Kasumi-1 (cell line): ENCODE measurements at places on chromosomes 16 and 17.
A peak's percentile ranks its signal among the peaks of the same experiment; 100 is the strongest.

- DNase-seq: no peak
Measured at GRCh38 chr17:67606896-67607604, 110.7 kb upstream of the NOL11 start.

GRCh38 chr16:80631581-80631980, 90.8 kb downstream of the DYNLRB2 start:
- DNase-seq: no peak

GRCh38 chr16:31487720-31488467, 5.0 kb downstream of the SLC5A2 start:
- DNase-seq: peak; percentile 49

GRCh38 chr17:12256380-12256995, 235.8 kb downstream of the MAP2K4 start:
- DNase-seq: peak; percentile 1

GRCh38 chr17:3510090-3510489, 34.3 kb downstream of the ASPA start:
- DNase-seq: no peak

DNA sequence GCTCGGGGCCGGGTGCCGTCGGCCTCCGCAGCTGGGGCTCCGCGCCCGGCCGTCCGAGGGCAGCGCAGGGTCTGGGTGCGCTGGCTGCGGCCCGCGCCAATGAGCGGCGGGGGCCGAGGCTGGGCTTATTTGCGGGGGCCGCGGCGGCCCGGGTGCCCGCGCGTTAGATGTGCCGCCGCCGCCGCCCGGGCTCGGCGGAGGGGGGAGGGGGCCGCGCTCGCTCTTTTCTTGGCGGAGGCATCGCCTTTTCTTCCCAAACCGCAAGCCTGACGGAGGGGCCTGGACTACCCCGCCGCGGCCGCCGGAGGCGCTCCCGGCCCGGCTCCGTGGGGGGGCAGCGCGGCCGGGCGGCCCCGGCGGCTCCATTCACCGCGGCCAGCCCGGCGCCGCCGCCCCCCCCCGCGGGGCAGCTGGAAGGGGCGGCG, at the start of gene NOTUM:
NOTUM (minus strand) TSS at position 101 of the 425 bp plus-strand sequence. CDS start 278 bp downstream, outside the sequence.
- no peak for DNase-seq

GRCh38 chr16:46573008-46573833, 48.0 kb downstream of the SHCBP1 start:
- peak; percentile 19 for DNase-seq

DNA sequence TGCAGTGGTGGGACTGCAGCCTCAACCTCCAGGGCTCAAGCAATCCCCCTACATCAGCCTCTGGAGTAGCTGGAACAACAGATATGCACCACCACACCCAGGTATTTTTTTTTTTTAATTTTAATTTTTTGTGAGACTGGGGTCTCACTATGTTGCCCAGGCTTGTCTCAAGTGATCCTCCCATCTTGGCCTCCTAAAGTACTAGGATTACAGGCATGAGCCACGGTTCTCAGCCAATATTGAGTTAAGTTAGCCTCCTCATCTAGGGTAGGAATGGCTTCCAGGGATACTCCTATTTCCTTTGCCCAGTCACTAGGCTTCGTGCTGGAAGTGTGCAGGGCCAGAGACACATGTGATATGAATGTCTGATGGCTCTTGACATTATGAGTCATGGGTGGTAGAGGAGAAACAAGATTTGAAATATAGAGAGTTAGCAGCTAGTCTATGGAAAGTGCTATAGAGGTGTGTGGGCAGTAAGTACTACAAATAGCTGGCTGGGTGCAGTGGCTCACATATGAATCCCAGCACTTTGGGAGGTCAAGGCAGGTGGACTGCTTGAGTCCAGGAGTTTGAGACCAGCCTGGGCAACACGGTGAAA, 8.0 kb upstream of the HES7 start:
- no peak for DNase-seq

GRCh38 chr17:82623707-82624106, 24.5 kb downstream of the WDR45B start:
- no peak for DNase-seq

DNA sequence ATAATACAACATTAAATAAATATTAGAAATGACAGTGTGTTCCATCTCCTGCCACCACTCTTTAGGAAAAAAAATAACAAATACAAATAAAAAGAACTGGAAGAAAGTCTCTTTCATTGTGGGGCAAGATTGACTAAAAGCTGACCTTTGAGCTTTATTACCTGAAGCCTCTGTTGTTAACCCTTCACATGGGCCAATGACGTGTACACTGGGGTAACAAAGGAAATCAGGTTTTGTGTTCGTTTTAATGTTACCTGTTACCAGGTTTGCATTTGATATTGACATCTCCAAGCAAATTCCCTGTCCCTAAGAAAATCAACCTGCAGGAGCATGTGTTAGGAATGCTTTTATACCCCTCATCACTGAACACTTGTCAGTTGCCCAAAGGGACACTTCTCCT, 39.0 kb downstream of the NLK start:
- DNase-seq: no peak

- DNase-seq: no peak
Measured at GRCh38 chr17:27368980-27369379, 75.1 kb downstream of the WSB1 start.

DNA sequence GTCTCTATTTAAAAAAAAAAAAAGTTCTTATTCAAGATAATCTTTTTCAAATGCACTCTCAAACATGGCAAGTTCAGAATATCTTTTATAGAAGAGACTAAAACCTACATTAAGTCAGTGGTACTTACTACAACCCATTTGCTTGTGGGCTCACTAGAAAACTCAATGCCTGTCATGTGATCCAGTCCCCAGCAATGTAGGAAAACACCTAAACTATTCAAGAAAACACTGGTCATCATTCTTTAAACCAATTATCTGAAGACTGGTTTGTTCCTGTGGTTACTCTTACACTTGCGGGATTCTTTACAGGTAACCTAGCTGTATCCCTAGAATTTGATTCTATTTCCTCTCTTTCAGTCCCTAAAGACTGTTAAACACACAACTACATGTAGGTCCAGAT, 19.6 kb downstream of the MED13 start:
- DNase-seq: no peak

GRCh38 chr17:11908711-11909146, 88.5 kb downstream of the ZNF18 start:
- DNase-seq: no peak

DNA sequence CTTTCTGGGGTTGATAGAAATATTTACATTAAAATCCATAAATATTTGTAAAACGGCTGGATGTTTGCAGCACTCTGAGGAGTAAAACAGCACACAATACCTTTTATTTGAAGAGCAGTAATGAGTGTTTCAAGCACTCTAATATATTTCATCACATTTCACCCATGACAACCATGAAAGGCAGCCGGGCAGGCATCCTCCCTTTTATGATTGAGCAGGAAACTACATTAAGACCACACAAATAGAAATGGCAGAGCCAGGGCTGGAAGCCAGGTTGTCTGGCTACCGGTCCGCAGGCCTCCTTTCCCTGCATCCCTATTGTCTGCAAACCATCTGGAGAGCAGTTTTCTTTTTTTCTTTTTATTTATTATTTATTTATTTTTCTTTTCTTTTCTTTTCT, 23.1 kb upstream of the GPRC5C start:
- no peak for DNase-seq

DNA sequence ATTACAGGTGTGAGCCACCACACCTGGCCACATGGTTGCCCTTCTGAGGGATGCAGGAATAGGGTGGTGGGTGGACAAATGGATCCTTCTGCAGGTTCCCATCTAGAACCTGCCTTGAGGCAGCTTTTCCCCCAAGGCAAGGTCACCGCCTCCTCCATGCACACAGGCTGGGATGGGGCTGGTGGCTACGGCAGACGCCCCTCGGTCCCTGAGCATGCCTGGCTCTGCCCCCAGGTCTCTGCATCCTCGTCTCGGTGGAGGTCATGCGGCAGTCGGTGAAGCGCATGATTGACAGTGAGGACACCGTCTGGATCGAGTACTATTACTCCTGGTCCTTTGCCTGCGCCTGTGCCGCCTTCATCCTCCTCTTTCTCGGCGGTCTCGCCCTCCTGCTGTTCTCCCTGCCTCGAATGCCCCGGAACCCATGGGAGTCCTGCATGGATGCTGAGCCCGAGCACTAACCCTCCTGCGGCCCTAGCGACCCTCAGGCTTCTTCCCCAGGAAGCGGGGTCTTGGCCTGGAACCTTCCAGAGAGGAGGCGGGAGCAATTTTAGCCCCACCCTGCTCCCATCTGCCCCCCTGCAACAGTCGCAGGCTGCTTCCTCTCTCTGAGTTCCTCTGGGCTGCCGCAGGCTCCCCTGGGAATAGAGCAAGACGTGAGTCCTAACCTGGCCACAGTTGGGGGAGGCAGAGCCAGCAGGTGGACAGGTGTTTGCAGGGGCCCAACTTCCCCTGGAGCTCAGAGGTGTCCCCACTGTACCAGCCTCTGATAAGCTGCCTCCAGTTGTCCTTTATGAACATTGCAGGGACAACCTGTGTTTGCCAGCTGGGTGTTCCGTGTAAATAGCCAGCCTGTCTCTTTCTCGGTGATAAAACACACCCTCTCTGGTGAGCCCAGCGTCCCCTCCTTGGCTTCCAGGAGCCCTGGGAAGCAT, 11.7 kb downstream of the CACNG1 start:
- no peak for DNase-seq

DNA sequence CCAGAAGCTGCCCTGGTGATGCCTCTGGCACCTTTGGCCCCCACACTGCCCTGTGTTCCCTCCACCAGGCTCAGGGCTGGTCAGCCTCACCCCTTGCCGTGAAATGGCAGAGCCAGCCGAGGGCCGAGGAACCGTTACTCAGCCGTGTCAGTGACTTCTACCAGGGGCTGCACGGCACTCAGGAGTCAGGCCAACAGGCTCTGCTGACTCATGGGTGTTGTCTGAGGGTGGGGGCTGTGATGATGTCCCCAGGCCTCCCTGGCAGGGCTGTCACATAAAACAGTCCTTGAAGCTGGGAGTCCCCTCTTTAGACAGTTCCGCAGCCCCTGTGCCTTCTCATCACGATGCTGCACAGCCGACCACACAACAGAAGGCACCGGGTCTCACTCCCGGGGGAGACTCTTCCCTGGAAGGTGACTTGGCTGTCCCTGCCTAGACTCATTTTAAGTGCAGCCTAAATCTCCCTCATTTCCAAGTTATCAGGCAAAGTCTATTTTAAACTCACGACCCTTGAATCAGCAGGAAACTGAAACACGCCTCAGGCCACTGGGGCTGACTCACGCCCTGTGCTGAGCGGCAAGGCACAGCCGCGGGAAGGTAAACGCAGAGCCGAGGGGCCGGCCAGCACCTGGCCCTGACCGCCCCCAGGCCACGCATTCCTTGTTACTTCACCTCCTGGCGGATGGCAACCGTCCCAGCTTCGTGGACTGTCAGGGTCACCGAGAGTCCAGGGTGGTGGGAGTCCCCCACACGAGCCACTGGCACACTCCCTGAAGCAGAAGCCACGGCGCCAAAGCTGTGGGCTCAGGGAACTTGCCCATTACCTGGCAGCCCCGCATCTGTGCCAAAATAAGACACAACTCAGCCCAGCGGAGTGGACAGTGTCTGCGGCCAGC, 102.6 kb downstream of the ZNF778 start:
- DNase-seq: peak; percentile 23

GRCh38 chr17:5511401-5512225, 25.2 kb downstream of the MIS12 start:
- DNase-seq: no peak
